ENCODE measurements at places on chromosomes 6 and 20.

DNA sequence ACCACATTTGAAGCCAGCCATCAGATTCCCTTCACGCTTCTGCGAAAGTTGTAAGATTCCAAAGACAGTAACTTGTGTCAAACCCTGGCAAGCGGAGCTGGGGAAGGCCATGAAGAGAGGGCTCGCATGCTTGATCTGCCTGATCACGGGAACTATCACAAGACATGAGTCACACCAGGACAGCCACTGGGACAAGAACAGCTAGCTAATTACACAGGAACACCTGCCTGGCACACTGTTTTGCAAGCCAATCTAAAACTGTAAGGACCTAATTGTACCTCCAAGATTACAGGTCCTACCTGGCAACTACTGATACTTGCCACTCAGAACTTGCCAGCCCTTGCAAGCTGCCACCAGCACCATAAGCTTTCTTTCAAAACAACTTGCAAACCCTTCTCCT is 289.3 kb downstream of the KIF16B start:
- H3K27me3 ChIP-seq, result no peaks in the 10 kb centered on the region
- DNase-seq, result no peak
- no peak overlapping the region for H3K4me3 ChIP-seq
- H3K36me3 ChIP-seq, result no peaks in the 10 kb centered on the region

DNA sequence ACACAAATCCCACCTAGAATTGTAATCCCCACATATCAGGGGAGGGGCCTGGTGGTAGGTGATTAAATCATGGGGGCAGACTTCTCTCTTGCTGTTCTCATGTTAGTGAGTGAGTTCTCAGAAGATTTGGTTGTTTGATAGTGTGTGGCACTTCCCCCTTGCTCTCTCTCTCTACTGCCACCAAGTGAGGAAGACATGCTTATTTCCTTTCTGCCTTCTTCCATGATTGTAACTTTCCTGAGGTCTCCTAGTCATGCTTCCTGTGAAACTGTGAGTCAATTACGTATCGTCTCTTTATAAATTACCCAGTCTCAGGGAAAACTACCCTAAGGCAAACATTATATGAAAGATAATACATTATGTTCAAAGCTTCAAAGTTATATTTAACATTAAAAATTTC is 1297.5 kb upstream of the CITED2 start:
- no peaks in the 10 kb centered on the region for H3K4me1 ChIP-seq
- H3K27me3 ChIP-seq, result no peaks in the 10 kb centered on the region
- no peaks in the 10 kb centered on the region for H3K36me3 ChIP-seq

GRCh38 chr6:168101590-168102314 is 22.7 kb upstream of the FRMD1 start:
- H3K4me1 ChIP-seq, result no peaks in the 10 kb centered on the region
- H3K36me3 ChIP-seq, result no peaks in the 10 kb centered on the region
- no peak for DNase-seq
- H3K27ac ChIP-seq, result no peak overlapping the region
- H3K27me3 ChIP-seq, result no peaks in the 10 kb centered on the region
- no peak overlapping the region for H3K4me3 ChIP-seq

DNA sequence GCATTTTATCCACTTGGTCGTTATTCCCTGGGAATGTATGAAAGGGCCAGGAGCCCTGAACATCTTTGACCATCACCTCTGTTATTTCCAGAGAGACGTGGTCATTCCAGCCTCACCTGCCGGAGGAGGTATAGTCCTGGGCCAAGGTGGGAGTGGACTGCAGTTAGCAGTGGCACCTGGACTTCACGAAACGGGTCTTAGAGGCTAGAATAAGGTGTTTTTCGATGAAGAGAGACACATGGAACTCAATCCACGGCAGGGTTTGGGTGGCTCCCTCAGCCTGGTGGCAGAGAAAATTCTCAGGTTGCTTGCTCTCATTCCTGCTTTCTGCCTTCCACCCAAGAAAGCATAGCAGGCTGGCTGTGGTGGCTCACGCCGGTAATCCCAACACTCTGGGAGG is 48.0 kb downstream of the BMP6 start:
- H3K27ac ChIP-seq, result no peak overlapping the region
- no peaks in the 10 kb centered on the region for H3K4me1 ChIP-seq
- no peaks in the 10 kb centered on the region for H3K36me3 ChIP-seq

DNA sequence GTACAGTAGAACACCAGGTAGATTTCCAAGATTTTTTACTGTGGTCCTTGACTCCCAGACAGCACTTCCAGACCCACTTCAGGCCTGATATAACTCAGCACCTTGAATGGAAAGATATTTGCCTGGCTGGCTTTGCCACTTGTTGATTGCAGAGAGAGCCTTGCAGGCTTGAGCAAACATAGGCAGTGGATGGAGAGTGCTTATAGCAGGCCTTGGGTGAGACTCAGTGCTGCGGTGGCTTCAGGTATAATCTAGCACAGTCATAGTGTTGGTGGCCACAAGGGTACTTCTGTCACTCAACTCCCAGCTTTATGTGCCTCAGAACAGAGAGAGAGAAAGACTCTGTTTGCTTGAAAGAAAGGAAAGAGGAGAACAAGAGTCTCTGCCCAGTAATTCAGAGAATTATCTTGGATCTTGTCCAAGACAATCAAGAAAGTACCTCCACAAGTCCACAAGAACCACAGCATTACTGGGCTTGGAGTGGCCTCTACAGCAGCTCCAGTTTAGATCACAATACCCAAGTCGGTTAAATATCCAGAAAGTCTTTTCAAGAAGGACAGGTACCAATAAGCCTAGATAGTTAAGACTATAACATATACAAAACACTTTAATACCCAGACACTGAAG is 70.5 kb upstream of the FKBP1C start:
- no peaks in the 10 kb centered on the region for H3K27me3 ChIP-seq
- no peak for DNase-seq

DNA sequence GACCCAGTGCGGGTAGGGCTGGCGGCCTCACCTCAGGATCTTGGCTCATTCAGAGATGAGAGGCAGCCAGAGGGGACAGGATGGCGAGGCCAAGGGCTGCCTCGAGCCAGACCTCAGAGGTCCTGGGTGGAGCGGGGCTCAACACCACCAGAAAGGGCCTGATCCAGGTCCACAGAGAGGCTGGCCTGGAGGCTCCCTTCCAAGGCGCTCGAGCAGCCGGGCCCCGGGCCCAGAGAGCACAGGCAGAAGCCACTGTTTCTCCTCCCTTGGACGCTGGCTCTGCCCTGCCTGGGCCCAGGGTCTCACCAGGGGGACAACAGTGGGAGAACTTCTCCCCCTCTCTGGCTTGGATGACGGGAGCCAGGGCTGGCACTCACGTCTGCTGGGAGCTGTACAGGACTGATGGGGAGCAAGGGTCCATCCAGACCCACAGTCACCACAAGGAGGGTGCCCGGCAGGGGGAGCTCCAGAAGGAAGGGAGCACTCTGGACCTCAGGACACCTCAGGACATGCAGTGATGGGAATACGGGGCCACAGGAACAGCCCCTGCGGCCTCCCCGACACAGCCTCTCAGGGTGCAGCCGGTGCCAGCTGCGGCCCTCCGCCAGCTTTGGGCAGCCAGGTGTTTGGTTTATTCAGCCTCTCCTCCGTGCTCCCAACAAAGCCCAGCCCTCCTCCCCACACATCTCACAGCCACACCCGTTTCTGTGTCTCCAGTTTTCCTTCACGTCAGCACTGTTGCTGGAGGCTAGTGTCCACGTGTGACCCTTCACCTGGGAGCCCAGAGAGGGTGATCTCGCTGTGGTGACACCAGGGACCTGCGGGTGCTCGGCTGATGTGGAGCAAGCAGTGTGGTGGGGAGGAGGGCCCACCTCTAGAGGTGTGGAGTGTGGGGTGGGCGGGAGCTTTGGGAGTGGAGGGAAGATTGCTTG is 8.7 kb downstream of the RPS21 start:
- no peaks in the 10 kb centered on the region for H3K27me3 ChIP-seq
- DNase-seq, result no peak
- no peaks in the 10 kb centered on the region for H3K4me1 ChIP-seq

DNA sequence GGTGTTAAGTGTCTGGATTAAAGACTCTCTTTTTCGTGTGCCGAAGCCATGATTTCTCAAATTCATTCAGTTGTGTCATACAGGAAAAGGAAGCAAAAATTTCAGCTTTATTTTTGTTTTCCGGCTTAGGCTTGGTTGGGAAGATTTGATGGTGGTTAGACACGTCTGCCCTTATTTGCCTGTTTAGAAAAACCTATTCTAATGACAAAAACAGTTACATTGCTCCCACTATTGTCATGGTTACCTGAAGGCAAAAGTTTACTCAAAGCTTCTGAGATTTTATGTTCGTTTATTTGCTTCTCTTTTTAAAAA is 982 bp downstream of the DNAJC5 start:
- no peak for DNase-seq
- H3K27ac ChIP-seq, result peak overlapping the region; percentile 50
- no peaks in the 10 kb centered on the region for H3K27me3 ChIP-seq
- H3K4me1 ChIP-seq, result peaks cover 27% of the 10 kb centered on the region

- no peaks in the 10 kb centered on the region for H3K4me1 ChIP-seq
- H3K4me3 ChIP-seq, result no peak overlapping the region
- no peaks in the 10 kb centered on the region for H3K27me3 ChIP-seq
- no peak for DNase-seq
- H3K27ac ChIP-seq, result no peak overlapping the region
- H3K36me3 ChIP-seq, result peaks cover 20% of the 10 kb centered on the region
Measured at GRCh38 chr6:41064841-41065240, 7.3 kb downstream of the OARD1 start.

DNA sequence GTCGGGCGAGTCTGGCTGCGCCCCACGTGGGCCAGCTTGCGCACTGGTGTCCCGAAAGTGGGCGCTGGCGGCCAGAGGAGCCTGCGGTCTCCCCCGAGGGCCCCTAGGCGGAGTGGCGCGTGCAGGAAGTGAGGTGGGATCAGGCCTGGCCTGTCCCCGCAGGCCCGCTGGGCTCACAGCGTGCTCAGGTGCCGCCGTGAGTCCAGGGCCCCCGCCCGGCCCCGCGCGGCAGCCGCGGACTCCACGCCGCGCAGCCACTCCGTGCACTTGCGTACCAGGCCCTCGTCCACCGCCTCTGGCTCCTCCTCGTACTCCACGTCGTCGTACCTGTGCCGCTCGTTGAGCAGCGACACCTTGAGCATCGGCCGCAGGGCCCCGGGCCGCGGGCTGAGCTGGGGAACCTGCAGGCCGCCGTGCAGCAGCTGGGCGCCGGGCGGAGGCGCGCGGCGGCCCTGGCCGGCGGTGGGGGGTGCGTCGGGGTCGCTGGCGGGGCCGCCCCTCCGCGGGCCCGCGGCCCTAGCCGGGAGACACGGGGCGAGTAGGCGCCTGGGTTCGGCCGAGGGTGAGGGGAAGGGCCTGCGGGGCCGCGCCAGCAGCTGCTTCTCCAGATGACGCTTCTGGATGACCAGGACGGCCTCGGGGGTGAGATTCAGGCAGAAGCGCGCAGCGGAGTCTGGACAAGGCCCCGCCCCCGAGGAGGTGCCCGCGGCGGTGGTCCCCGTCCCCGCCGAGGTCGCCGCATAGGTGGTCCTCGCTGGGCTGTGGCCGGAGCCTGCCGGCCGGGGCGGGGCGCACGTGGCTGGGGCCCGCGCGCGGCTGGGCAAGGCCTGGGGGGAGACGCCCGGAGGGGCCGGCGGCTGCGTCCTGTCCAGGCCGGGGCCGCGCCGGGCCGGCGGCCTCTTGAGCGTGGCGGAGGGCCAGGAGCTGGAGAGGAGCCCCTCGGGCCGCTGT is 835 bp downstream of the PRR18 start:
- DNase-seq, result no peak
- H3K4me1 ChIP-seq, result peaks cover 18% of the 10 kb centered on the region
- H3K4me3 ChIP-seq, result peak overlapping the region; percentile 75
- no peaks in the 10 kb centered on the region for H3K36me3 ChIP-seq
- H3K27ac ChIP-seq, result no peak overlapping the region

DNA sequence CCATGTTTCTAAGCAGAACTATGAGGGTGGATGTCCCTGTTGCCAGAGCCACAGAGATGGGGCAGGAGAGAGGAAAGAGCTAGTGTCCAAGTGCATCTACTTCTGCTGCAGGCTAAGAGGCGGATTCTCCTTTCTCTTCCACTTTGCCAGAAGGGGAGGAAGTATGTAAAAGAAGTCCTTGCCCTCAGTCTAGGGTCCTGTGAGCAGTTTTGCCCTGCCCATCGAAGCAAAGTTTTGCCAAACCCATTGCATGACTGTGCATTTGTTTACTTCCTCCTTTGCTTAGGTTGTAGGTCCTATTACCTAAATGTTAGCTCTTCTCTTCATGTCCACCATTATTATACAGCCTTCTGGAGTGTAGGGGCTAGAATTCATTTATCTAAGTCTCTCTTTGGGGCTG is 106.2 kb upstream of the ARMC2 start:
- H3K4me3 ChIP-seq, result no peak overlapping the region
- H3K27ac ChIP-seq, result peak overlapping the region; percentile 13
- peaks cover 81% of the 10 kb centered on the region for H3K4me1 ChIP-seq

DNA sequence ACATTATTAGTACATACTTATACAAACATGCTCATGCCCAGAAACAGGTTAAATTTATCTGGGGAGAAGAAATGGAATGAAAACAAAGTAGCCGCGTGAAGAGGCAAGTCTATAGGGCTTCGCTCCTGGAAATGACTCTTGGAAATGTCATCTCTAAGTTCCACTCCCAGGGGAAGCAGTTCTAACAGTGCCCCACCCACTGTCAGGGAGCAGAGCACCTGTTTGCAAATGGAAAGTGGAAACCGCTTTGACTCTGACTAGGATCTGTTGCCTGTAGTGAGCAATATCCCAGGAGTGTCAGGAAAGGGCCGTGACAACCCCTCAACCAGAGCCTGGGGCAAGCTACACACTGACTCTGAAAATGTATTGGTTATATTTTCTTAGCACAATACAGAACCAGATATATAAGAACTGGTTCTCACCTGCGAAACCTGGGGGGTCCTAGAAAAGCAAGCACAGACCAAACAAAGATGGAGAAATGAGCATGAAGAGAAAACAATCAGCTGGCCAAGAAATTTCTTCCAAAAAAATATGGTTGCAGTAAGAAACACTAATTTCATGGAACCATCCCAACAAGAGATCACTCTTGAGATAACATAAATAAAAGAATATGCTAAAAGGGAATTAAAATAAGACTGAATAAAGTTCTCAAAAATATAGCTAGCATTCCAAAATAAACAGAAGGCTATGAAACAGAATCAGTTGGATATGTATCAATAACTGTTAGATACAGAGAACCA is 47.5 kb upstream of the CRISP1 start:
- DNase-seq, result no peak
- H3K4me3 ChIP-seq, result no peak overlapping the region
- H3K4me1 ChIP-seq, result no peaks in the 10 kb centered on the region

GRCh38 chr6:41921712-41921998 is 356 bp downstream of the BYSL start:
- no peak for DNase-seq
- H3K36me3 ChIP-seq, result no peaks in the 10 kb centered on the region
- H3K27ac ChIP-seq, result peak overlapping the region; percentile 99
- H3K4me1 ChIP-seq, result peaks cover 22% of the 10 kb centered on the region
- H3K27me3 ChIP-seq, result no peaks in the 10 kb centered on the region

GRCh38 chr6:20055916-20056315 is 156.4 kb downstream of the MBOAT1 start:
- H3K27me3 ChIP-seq, result no peaks in the 10 kb centered on the region
- no peak overlapping the region for H3K4me3 ChIP-seq
- no peak for DNase-seq
- H3K27ac ChIP-seq, result no peak overlapping the region
- H3K4me1 ChIP-seq, result no peaks in the 10 kb centered on the region

Data from thoracic aorta (tissue), 2 donors.